GM12891 (cell line): ENCODE measurements at places on chromosomes 1 and 21.

DNA sequence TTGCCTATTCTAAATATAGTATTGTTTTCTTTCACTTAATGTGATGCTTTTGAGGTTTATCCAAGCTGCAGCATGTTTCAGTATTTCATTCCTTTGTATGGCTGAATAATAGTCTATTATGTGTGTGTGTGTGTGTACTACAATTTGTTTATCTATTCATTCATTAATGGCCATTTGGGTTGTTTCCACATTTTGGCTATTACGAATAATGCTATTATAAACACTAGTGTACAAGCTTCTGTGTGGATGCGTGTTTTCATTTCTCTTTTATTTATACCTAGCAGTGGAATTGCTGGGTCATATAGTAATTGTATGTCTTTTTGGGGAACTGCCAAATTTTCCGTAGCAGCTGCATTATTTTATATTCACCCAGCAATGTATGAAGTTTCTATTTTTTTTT is 15.0 kb upstream of the THEM5 start:
- no peak for DNase-seq

DNA sequence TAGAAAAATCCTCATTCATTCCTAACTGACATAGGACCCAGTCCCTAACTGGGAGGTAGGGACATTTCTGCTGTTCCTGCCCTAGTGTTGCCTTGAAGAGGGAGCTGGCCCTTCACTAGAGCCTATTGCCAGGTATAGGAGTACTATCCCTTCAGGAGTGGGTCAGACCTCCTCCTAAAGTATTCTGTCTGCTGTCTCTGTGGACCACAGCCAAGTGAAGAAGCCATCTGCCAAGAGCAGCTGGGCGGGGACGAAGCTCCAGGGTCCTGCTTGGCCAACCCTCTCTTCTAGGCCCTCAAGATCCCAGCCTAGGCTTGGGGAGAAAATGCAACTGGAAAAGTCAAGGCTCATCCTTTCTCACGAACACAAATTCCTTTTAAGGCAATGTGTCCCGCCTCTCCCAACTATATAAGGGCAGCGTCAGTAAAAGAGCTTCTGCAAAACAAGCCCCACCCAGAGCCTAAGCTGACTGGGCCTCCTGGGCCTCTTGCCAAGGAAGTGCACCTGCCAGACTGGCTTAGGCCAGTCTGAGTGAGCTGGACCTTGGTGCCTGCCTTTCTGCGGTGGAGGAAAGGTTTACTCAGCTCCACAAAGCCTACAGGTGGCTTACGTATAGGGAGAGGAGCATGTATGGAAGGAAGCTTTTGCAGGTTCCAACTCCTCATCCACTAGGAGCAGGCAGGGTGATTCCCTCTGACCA is 638 bp upstream of the TUFT1 start:
- DNase-seq, result peak; percentile 37

- no peak for DNase-seq
Measured at GRCh38 chr21:45291613-45292398, 4.1 kb upstream of the POFUT2 start.

- no peak for DNase-seq
Measured at GRCh38 chr1:45365051-45365450, 24.8 kb upstream of the MUTYH start.

- no peak for DNase-seq
Measured at GRCh38 chr1:100769906-100770646, 50.5 kb downstream of the VCAM1 start.

GRCh38 chr1:108897865-108898720 is 21.3 kb downstream of the GPSM2 start:
- DNase-seq, result no peak

DNA sequence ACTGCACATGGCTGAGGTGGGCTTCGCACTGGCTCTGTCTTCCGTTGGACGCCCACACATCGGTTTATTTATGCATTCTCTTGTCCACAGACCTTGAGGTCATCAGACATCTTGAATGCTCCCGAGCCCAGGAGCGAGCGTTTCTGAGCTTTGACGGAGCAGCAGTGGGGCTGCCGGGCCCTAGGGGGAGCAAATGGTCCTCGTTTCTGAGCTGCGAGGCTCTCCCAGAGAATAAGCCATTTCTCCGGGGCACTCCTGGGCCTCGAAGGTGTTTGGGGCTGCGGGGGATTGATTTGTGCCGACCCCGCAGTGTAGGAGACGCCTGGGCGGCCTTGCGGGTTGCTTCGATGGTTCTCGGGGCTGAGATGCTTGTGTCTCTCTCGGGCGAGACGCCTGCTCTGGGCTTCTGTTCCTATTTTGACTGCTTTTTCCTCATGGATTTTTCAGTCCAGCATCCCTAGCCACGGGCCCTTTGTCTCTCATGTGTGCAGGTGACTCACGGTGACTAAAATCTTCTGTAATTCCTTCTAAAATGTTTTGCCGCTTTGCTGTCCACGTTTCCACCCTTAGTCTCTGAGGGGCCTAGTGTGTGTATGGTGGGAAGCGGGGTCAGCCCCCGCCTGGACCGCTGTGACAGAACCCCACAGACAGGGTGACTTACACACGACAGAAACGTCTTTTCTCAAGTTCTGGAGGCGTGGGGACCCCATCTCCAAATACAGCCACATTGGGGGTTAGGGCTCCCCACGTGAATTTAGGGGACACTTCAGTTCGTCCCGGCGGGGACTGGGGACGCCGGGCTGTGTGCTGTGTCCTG is 62.1 kb downstream of the FAAP20 start:
- no peak for DNase-seq

- DNase-seq, result no peak
Measured at GRCh38 chr1:206738370-206739366, 31.9 kb upstream of the IL19 start.

DNA sequence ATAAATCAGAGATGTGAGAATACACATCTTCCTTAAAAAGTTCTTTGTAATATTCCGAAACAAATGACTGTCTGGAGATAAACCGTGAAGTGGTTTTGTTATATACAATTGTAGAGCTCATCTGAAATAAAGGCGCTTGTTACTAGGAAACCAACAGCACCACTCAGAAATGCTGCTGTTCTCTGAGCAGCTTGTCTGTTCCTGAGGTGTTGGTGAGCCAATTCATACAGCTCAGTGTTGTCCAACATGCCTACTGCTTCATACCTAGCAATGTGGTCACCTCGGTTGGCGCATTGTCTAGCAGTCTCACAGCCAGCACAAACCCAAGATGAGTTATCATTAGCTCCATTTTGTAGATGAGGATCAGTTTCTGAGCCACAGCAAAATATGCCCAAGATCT is 44.4 kb downstream of the GFI1 start:
- no peak for DNase-seq

DNA sequence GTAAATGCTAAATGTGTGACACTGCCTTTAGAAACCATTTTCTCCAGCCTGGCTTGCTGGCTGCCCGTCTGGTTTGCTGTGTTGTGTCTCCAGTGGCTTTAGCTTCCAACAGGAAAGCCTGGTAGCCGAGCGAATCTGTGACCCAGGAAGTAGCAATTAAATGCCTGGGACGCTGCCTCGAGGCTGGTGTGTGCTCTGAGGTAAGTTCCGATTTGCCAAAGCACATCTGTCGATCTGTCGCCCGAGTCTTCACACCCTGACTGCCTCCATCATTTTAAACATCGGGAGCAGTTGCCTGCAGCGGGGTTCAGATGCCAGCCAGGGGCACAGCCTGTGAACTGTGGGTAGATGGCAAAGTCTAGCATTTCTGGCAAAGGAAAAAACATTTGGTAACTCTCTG is 2.2 kb downstream of the MIB2 start:
- no peak for DNase-seq

DNA sequence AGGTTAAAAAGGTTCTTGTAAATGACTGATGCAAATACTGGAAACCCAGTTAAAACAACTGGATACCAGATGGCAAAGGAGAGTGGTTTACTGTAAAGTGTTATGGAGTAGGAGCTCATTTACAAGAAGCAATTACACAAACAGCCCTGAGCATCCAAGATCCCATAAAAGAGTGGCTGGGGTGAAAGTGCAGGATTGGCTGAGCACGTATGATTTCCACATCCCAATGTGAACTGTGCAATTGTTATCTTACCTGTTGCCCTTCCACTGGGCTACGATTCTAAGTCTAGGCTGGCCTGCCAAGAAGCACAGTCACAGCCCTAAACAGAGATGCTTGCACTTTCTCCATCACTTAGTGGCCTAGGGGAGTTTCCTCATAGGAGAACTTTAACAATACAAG is 277.6 kb upstream of the RUNX1 start:
- DNase-seq, result no peak

DNA sequence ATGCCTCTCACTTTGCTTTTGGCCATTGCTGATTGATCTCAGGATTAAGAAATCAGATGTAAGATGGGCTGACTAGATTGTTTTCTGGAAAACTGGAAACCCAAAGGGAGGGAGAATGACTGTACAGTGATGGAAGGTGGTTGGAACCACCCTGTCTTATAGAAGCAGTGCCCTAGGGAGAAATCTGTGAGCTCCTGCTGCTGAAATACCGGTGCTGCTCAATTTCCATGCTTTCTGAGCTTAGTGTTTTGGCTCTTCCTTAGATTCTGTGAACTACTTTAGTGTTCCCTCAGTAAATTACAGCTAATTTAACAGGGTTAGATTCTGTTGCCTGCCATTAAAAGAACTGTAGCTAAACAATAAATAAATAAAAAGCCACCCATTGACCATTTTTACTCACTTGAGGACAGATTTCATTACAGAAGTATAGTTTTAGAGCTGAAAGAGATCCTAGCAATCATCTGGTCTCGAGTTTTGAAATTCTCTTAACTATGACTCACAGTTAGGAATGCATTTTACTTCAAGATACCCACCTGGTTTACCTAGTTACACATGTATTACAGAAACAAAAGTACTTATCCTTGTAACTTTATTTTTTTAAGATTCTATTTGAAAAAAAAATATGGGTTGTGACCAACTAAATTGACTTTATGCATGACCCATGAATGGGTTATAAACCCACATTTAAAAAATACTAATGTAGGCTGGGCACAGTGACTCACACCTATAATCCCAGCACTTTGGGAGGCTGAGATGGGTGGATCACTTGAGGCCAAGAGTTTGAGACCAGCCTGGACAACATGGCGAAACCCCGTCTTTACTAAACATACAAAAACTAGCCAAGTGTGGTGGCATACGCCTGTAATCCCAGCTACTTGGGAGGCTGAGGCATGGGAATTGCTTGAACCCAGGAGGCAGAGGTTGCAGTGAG is 33.2 kb downstream of the CAMSAP2 start:
- DNase-seq, result no peak

- DNase-seq, result no peak
Measured at GRCh38 chr1:70874818-70875217, 172.8 kb downstream of the PTGER3 start.

- no peak for DNase-seq
Measured at GRCh38 chr1:41758904-41759548, 159.7 kb downstream of the HIVEP3 start.

DNA sequence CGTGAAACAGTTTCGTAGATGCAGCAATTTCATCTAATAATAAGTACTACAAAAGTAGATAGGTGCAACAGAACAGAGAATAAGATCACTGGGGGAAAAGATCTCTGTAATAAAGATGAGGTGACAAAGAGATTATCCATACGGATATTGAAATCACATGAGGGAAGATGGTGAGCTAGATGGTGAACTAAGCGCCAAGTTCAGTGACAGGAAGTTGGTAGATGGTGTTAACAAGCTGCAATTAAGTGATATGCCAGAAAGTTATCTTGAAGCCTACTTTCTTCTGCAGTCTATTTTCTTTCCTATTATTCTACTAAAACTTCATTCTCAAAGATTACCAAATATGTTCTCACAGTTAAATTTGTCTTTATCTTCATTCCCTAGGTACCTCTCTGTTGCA is 7.1 kb downstream of the LRIF1 start:
- DNase-seq, result no peak

- no peak for DNase-seq
Measured at GRCh38 chr1:35539073-35539823, 18.0 kb downstream of the KIAA0319L start.

DNA sequence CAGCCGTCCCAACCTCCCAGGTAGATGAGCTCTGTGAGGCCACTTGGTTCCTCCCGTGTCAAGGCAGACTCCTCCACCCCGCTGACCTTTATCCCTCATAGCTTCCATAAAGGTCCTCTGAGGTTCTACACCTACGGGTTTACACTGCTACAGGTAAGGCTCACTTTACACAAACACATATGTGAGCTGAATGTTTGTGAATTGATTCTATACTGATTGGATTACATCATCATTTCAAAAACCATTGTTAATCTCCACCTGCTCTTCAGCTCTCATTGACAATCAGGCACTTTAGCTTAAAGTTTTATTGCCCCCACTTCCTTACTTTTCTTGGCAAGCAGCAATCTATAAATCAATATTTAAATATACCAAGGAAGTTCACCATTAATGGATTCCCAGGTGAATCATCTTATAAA is 12.8 kb upstream of the RGS16 start:
- DNase-seq, result no peak

DNA sequence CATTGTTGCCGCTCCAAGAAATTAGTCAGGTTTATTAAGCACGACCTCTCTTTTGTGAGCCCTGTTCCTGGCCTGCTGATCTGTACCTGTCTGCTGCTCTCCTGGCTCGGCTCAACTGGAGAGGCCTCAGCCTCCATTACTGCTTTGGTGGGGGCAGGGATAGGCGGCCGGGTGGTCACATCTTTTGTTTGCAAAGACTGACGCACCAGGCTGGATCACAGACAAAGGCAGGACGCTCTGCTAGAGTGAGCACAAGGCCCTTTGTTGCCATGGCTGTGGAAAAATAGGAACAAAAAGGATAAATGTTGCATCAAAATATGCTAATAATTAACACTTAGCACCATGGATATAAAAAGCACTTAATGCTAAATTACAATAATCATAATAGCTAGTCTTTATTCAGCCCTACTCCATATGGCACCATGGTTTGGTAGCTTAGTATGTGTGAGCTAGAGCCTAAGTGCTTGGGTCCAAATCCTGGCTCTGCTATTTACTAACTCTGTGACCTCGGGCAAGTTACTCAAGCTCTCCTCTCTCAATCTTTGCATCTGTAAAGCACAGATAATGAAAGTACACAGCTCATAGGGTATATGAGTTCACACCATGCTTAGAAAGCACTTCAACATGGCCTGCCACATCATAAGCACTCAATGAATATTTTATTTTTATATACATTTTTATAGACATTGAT is 28.9 kb upstream of the HPDL start:
- no peak for DNase-seq

GRCh38 chr1:56029319-56030003 is 549.9 kb downstream of the PLPP3 start:
- no peak for DNase-seq

DNA sequence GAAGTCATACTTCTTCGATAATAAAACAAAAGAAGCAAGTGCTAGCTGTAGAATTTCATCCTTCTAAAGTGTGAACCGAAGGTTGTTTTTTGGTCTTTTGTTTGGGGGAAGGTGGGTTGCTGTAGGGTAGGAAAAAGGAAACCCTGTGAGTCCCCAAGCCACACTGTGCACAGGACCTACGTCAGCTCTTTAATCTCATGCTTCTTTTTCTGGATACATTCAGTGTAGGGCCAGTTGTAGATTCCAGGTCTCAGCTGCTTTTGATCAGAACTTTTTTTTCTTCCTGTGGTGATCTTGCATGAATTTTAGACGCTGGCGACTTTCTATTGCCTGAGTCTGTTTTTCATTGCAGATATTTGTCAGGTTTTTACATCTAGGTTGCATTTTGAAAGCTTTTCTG is 40.2 kb downstream of the BCL9 start:
- no peak for DNase-seq

- DNase-seq, result no peak
Measured at GRCh38 chr1:160996178-160996577, 24.8 kb downstream of the F11R start.

- DNase-seq, result no peak
Measured at GRCh38 chr1:54485416-54485815, 62.6 kb upstream of the ACOT11 start.
